ENCODE measurements at places on chromosomes 11 and 22. TPM values are rescaled to one million over a fixed set of nuclear protein-coding genes. Genes with fewer than 3 reads are reported as not detected.

GRCh38 chr11:112962579-112963367 is 1.6 kb downstream of the NCAM1 start:
- H3K27ac ChIP-seq: no peak overlapping the region
- peaks cover 13% of the 10 kb centered on the region for H3K4me1 ChIP-seq
- DNase-seq: peak; percentile 9
- H3K36me3 ChIP-seq: no peaks in the 10 kb centered on the region

- H3K27ac ChIP-seq: no peak overlapping the region
- no peak overlapping the region for H3K4me3 ChIP-seq
- no peaks in the 10 kb centered on the region for H3K27me3 ChIP-seq
These were observed 16.8 kb upstream of the IGLL5 start for GRCh38 chr22:22870577-22871404.

OR51E2 gene
- total RNA-seq: not detected

DNA sequence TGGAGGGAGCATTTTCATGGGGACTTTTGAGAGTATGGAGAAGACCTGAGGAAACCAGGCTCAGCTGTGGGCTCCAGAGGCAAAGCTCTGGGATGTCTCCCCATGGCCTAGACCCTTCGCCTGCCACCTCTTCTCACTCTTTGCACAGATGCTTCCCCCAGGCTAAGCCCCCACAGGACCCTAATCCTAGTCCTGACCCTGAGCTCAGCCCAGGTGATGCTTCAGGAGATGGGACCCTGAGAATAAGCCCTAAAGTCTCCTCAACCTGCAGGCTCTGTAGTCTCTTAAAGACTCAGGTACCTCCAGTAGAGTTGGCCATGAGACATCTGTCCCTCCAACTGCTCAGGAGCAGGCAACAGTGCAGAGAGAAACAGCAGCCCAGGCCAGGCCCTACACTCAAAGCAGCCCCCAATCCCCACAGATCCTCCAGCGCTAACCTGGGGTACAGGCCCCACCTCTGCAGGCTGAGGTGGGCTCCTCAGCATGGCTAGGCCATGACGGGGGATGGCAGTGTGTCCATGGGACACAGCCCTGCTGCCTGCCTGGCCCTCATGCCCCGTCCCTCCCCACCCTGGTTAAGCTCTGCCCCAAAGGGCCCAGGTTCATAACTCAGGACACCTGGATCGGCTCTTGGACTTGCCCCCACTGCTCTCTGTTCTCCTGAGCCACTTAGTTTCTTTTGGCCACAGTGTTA is 39.4 kb downstream of the GGTLC2 start:
- no peak overlapping the region for H3K27ac ChIP-seq
- no peaks in the 10 kb centered on the region for H3K4me1 ChIP-seq
- H3K4me3 ChIP-seq: no peak overlapping the region
- H3K27me3 ChIP-seq: no peaks in the 10 kb centered on the region
- H3K36me3 ChIP-seq: no peaks in the 10 kb centered on the region

- no peak overlapping the region for H3K4me3 ChIP-seq
- H3K36me3 ChIP-seq: peaks cover 7% of the 10 kb centered on the region
- no peak for DNase-seq
These were observed 14.9 kb upstream of the PDGFB start for GRCh38 chr22:39259666-39260065.
